B cell (primary cell): ENCODE measurements at places on chromosomes 13 and 19.

- DNase-seq, result no peak
Observed at GRCh38 chr13:73696271-73696670, 437.9 kb downstream of the KLF12 start.

- DNase-seq, result no peak
Observed at GRCh38 chr19:11534538-11534937, 4.1 kb upstream of the CNN1 start.

GRCh38 chr13:50428183-50428877 is 413.1 kb downstream of the KCNRG start:
- DNase-seq, result no peak

- no peak for DNase-seq
Observed at GRCh38 chr13:20175907-20176652, 15.2 kb upstream of the GJA3 start.

DNA sequence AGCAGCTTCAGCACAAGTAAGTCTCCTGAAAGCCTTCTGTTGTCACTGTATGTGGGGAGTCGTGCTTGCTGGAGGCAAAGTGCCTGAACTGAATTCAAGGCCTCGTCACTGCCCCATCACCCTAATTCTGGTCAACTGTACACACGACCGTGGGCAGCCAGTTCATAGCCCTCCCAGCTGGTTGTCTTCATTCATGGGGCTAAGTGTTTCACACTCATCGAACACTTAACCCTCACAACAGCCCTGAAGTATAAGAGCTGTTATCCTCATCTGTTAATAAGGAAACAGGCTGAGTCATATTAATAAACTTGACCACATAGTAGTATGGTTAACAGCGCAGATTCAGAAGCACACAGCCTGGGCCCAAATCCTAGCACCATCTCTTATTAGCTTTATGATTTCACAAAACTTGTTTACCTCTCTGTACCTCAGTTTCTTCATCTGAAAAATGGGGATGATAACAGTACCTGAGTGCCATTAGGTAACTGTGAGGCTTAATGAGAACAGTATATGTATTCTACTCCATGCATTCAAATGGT is 66.7 kb downstream of the CDADC1 start:
- no peak for DNase-seq

DNA sequence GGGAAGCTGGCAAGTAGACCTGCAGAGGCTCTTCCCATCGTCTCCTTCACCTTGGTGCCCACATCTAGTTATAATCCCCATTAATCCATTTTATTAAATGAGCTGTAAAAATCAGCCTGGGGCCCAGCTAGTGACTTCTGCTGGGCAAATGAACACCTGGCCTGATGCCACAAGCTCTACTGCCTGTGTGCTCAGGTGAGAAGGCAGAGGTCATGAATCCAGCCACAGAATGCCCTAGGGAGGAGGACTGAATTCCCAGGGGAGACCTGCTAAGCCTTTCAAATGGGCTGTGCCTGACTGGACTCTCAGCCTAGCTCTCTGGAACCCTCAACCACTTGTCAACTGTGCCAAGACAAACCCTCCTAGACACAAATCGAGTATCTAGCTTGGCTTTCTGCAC is 74.0 kb downstream of the PDS5B start:
- no peak for DNase-seq

DNA sequence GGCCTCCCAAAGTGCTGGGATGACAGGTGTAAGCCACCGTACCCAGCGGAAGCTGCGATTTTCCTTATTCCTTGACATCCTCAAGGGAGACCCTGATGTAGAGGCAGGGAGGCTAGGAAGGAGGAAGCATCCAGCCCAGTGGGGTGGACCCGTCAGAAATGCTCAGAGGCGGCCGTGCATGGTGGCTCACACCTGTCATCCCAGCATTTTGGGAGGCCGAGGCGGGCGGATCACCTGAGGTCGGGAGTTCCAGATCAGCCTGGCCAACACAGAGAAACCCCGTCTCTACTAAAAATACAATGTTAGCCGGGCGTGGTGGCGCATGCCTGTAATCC is 11.6 kb downstream of the GZMM start:
- no peak for DNase-seq

DNA sequence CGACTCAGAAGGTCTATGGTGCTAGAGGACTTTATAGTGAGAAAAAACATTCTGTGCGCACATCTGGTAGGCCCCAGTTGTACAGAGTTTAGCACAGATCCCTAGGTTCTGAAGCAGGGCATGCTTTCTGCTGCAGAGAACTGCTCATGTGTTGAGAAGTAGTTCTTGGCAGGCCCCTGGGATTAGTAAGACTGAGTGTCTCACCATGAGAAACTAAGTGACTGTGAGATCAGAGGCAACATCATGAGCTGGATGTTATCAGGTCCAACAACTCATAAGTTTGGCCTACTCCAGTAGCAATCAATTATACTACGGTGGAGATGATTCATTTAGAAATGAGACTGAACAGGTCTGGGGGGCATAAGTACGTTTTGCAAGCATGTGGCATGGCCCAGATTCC is 507.4 kb upstream of the KLF12 start:
- no peak for DNase-seq

DNA sequence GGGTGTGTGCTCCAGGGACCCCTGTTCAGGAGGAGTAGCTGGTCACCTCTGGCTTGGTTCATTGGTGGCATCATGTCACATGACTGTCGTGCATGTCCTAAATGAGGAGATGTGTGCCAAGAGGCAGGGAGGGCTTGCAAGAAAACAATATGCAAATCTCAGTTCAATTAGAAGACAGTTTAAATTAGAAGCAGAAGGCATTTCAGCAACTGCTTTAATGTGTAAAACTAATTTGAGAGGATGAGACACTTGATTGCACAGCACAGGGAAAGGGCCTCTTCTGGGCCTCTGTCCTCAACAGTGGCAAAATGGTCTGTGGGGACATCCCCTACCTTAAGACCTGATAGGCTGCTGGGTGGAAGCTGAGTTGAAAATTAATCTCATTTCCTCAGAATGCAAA is 54.6 kb downstream of the SPATA13 start:
- no peak for DNase-seq

DNA sequence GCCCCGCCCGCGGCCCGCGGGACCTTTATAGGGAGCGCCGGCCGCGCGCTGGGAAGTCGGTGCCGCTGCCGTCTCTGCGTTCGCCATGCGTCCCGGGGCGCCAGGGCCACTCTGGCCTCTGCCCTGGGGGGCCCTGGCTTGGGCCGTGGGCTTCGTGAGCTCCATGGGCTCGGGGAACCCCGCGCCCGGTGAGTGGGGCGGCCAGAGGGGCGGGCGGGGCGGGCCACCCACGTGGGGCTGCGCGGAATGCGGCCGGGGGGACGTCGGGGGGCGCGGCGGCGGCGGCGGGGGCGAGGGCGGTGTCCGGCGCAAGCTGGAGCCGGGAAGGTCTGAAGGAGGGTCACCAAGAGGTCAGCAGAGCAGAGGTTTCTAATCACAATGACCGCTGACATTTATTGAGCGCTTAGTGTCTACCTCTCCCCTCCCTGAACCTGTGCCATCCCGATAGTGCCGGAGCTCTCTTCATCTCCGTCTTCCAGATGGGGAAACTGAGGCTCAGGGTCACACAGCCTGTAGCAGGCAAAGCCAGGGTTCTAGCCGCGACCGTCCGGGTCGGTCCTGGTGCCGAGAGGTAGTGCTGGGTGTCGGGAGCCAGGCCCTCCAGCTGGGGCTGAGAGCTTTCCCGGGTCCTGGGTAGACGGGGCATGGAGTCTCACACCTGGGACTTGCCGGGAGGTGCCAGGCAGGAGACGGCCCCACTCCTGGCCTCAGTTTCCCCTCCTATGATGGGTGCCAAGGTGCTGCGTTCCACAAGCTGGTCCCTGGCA is at the start of gene FSTL3:
TSS of gene FSTL3 (plus strand) at position 54 of the 767 bp plus-strand sequence. CDS start at position 86, 32 bp downstream.
- no peak for DNase-seq
